ENCODE measurements at places on chromosomes 5 and 9. TPM values are rescaled to one million over a fixed set of nuclear protein-coding genes. Genes with fewer than 3 reads are reported as not detected.
A peak's percentile ranks its signal among the peaks of the same experiment; 100 is the strongest.

The HRCT1 gene
- not detected for polyA plus RNA-seq

The LAMC3 gene
- 0.66 TPM for polyA plus RNA-seq

GRCh38 chr5:90434116-90434714 lies 24.7 kb upstream of the CETN3 start:
- DNase-seq: peak; percentile 25
- H3K36me3 ChIP-seq: no peaks in the 10 kb centered on the region
- no peak overlapping the region for H3K27ac ChIP-seq
- H3K27me3 ChIP-seq: peaks cover 2% of the 10 kb centered on the region
- no peaks in the 10 kb centered on the region for H3K4me1 ChIP-seq
- no peak overlapping the region for H3K4me3 ChIP-seq

DNA sequence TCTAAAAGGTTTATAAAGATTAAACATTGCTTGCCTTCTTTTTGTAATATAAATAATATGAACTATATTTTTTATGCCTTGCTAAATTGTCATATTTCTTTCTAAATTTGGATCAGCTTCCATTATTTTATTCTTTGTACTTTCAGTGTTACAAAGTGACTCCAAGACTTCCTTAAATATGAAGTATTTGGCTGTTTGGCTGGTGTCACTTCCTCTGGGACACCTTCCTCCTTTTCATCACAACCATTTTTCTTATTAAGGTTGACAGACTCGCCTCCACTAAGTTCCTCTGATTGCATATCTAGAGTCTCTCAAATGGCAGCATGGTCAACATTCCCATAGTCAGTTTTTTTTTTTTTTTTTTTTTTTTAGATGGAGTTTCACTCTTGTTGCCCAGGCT lies 73.8 kb upstream of the SLC1A1 start:
- H3K27me3 ChIP-seq: peaks cover 6% of the 10 kb centered on the region
- no peaks in the 10 kb centered on the region for H3K4me1 ChIP-seq
- H3K27ac ChIP-seq: no peak overlapping the region
- H3K4me3 ChIP-seq: no peak overlapping the region

All from CD4-positive, CD25-positive, alpha-beta regulatory T cell (primary cell).